ENCODE measurements at places on chromosomes 1 and 21.

- no peak for DNase-seq
These were observed 300.8 kb downstream of the RRAGC start for GRCh38 chr1:38558500-38559445.

- DNase-seq, result no peak
These were observed 832.3 kb downstream of the LTN1 start for GRCh38 chr21:28160378-28160777.

- no peak for DNase-seq
These were observed 341.9 kb downstream of the PTBP2 start for GRCh38 chr1:97063532-97063931.

DNA sequence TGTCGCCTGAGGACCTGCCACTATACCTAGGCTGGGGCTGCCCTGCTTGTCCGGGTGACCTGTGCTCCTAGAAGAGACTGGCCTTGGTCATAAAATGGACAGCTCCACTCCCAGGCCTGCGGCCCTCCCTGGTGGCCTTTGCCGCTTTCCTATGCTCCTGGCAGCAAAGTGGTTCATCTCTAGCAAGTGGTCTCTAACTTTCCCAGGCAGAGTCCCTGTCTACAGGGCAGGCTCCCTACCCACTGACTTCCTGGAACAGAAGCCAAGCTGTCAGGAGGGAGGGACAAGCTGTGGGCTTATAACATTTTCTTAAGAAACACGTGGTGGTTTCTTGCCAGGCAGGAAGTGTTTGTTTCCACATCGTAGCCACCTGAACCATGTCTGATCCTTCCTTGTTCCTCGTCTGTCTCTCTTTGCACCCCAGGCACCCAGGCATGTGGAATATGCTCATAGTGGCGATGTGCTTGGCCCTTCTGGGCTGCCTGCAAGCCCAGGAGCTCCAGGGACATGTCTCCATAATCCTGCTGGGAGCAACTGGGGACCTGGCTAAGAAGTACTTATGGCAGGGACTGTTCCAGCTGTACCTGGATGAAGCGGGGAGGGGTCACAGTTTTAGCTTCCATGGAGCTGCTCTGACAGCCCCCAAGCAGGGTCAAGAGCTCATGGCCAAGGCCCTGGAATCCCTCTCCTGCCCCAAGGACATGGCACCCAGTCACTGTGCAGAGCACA is 10.1 kb downstream of the H6PD start:
- no peak for DNase-seq

DNA sequence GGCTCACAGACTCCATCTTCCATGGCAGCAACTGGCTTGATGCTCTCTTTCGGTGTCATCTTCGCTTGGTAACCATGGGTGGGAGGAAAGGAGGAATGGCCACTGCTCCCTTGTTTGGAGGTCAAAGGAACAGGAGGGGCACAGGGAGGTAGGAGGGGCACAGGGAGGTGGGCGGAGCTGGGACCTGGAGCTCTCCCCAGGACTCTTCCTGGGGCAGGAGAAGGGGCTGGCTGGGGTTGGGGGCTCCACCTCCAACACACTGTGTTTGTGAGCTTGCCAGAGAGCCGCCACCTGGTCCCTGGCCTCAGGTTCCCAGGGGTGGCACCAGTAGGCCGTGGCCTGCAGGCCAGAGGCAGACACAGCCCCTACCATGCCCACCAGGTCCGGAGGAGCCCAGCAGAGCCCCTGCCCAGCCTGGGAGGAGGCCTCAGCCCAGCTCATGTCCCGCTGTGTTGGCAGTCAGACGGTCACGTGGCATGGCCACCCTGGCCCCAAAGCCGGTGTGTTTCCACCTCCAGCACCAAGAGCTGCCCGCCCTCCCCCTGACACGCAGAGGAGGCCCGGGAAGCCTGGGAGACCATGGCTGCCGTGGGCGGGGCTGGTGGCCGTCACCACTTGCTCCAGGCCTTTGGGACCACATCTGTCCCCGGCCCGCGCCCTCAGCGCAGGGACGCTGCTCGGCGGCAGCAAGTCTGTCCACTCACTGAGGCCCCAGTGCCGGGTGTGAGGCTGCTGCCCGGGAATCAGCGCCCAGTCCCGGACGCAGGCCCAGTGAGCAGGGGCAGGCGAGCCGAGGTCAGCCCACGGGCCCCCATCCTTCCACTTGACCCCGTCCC is 73.9 kb downstream of the MORN1 start:
- DNase-seq, result no peak

- peak; percentile 33 for DNase-seq
These were observed 65.0 kb downstream of the WDR64 start for GRCh38 chr1:241716915-241717656.

GRCh38 chr1:40161125-40161887 is at the start of gene RLF:
RLF (plus strand) TSS chr1:40161387; CDS start chr1:40161400, 13 bp downstream.
- peak; percentile 97 for DNase-seq

- DNase-seq, result no peak
These were observed 9.3 kb downstream of the ATP1A1 start for GRCh38 chr1:116382321-116382720.

GRCh38 chr1:59856725-59857338 is 42.1 kb downstream of the HOOK1 start:
- DNase-seq, result no peak

DNA sequence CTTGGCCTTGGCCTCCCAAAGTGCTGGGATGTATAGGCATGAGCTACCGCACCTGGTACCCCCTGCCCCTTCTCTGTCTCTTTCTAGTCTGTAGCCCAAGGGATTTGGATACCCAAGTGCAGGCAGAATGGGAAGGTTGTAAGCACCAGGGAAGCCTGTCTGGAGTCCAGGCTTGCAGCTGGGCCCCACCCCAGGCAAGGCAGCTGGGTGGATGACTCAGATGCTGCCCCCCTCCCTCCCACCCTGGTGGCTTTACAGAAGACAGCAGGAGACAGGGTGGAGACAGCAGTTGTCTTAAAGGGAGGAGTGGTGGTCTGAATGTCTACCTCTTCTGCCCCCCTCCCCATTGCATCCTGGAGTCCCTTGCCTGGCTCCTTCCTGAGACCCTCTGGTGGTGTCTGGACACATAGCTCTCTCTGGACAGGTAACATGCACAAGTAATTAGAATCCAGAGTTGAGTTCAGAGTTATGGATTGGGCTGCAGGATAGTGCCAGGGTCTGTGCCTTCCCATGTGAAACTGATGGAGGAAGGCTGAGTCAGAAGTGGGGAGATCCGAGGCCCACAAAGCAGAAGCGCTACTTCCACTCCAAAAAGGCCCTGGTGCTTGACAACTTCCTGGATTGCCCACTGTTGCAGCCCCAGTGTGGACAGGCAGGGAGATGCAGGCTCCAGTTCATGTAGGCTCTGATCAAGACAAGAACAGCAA is 5.1 kb downstream of the LMNA start:
- DNase-seq, result no peak

DNA sequence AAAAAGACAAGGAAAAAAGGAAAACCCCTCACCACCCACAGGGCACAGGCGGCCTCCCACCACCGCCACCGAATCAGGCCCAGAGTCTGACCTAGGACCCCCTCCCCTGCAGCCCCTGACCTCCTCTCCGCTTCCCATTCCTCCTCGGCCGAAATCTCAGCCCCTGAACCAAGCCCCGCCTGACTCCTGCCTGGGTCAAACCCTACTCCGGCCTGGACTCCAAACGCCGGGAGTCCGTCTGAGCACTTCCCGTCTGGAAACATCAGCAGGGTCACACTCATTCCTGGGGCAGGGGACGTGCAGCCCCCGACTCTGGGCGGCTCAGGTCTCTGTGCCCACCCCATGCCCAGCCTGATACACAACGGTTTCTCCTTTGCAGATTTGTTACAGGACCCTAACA is 26.4 kb upstream of the SUMO3 start:
- no peak for DNase-seq

GRCh38 chr21:44783020-44783696 is 18.5 kb downstream of the UBE2G2 start:
- no peak for DNase-seq

DNA sequence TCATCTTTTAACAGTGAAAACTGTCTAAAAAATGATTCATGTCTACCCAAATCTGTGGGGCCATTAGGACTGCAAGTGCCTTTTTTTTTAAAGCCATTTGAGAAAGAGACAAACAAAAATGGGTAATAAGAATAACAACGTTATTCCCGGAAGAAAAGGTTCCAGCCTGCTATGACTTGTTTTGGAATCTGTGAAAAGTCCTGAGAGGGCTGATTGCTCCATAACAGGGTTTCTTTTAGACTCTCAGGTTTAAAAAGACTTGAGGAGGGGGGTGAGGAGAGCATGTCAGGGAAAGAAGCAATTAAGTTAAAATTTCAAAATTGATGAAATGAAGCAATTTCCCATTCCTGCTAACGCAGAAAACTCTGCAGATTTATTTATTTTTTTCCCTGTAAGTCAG is 56.4 kb downstream of the CACHD1 start:
- no peak for DNase-seq

- no peak for DNase-seq
These were observed 658.6 kb upstream of the CAMK1G start for GRCh38 chr1:208924928-208925327.

- DNase-seq, result peak; percentile 64
These were observed 5.7 kb downstream of the GJB3 start for GRCh38 chr1:34786521-34787325.

GRCh38 chr1:220213382-220213983 is 58.8 kb downstream of the RAB3GAP2 start:
- DNase-seq, result no peak

DNA sequence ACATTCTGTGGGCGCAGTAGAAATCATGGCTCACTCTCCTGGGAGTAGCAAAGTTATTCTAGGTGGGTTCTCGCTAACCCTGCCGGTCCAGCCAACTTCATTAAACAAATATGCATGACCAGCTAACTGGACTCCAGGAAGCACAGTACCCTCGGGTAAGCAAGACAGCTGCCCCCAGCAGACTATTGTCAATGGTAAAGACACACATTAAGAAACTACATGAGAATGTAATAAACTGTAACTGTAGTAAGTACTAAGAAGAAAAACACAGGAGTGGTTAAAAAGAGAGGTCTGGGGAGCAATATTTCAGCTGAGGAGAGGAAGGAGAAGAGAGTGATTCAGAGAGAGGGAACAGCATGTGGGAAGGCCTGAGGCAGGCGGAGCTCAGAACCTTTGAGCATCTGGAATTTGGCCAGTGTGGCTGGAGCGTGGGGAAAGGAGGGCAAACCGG is 7.4 kb downstream of the SLC2A5 start:
- DNase-seq, result no peak

GRCh38 chr1:4762146-4762545 is 107.7 kb downstream of the AJAP1 start:
- DNase-seq, result no peak

GRCh38 chr1:212700892-212701819 is 1.5 kb upstream of the BATF3 start:
- peak; percentile 48 for DNase-seq

- DNase-seq, result peak; percentile 15
These were observed 1.5 kb downstream of the CACHD1 start for GRCh38 chr1:64471218-64472039.

DNA sequence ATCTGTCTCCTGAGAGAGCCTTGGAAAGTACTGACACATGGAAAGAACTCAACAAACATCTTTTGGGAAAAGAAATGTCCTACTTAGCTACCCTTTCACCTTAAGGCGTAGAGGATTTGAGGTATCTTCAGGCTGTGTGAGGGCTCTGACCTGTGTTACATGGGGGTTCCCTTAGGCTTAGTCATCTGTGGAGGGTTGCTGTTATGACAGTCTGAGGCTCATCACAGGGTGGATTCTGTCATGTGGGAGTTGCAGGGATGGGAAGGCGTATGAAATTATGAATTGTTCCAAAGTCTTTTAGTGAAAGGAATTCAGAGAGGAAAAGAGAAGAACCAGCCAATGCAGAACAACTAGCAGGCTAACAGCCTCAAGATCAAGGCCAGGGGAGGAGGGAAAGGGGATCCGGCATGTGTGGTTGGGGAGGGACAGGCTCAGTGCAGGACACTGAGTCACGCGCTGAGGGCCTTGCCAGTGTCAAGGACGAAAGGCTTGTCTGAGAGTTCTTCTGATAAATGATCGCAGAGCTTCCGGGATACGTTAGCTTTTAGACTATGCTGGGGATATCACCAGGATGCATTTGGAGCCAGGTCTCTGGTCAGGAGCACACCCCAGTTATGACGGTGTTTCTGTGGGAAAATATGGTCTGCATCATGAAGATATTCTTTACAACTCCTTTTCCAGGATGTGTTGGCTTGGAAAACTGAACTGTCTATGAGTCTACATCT is 24.6 kb upstream of the PLA2G2C start:
- no peak for DNase-seq

DNA sequence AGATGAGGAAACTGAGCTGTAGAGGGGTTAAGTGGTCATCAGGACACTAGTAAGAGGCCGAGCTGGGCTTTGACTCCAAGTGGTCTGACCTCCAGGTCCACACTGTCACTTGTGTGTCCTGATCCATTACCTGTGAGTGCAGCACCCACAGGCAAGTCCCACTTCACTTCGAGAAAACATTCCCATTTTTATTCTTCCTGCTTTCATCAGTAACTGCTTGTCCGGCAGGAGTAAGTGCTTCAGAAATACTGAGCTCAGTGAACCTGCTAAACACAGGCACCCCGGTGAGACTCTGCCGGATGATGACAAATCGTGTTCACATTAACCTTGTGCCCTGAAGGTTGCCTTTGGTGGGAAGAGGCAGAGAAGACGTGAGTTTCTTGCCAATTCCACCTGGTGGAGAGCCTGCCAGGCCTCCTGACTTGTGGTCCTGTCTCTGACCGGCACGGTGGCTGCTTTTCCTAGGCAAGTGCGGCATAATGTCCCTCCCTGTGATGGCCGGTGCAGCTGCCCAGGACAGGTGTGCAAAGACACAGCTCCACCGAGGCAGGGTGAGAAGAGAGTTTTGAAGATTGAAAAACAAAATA is 29.4 kb downstream of the ZBTB18 start:
- DNase-seq, result no peak

DNA sequence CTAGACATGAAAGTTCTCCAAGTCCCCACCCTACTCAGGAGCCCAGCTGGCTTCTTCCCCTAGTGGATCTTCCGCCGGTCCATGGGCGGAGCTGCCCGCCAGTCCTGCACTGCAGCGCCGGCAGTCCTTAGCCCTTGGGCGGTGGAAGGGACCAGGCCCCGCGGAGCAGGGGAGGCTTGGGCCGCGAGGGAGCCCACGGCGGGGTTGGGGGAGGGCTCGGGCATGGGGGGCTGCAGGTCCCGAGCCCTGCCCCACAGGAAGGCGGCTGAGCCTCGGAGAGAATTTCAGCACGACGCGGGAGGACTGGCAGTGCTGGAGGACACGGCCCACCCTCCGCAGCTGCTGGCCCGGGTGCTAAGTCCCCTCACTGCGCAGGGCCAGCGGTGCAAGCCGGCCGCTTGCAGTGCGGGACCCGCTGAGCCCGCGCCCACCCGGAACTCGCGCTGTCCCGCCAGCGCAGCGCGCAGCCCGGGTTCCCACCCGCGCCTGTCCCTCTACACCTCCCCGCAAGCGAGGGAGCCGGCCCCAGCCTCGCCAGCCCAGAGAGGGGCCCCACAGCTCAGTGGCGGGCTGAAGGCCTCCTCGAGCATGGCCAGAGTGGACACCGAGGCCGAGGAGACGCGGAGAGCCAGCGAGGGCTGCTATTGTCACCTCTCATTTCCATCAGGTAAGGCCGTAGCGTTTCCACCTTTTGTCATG is 1398.6 kb downstream of the MRPL39 start:
- DNase-seq, result no peak

- DNase-seq, result no peak
These were observed 32.1 kb downstream of the NCAM2 start for GRCh38 chr21:21030311-21030710.
